ENCODE measurements at places on chromosomes 12 and 14.

- no peak for DNase-seq
These were observed 129.9 kb upstream of the CLEC14A start for GRCh38 chr14:38385836-38386235.

GRCh38 chr12:83665634-83666218, 979.0 kb downstream of the TMTC2 start:
- no peak for DNase-seq

GRCh38 chr12:11433664-11434063, 38.3 kb upstream of the PRB2 start:
- no peak for DNase-seq

DNA sequence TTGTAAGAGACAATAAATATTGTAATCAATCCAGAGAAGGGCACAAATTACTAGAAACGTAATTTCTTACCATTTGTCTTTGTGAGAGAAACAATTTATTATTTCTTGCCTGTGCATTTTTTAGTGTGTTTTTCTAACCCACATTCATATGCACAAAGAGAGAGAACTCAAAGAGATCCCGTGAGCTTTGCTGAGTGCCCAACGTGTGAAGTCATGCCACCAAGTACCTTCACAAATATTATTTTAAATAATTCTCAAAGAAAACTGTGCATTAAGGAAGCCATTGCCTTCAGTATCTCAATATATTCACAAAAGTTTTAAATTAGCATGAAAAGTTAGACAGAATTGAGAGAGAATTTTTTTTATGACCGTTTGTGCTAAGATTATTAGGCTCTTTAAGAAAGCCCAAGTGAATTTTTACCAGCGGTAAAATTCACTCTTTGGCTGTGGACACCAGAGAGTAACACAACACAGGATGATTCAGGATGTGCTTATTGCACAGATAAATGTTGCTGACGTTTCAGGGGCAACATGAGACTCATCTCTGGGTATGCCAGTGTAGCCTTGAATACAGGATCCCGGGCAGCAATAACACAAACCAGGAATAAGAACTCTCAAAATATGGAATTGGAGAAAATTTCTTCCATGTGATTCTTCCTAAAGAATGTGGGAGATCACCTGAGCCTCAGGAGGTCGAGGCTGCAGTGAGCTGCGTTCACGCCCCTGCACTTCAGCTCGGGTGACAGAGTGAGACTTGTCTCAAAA, 2.9 kb downstream of the ARHGDIB start:
- DNase-seq = peak; percentile 49

GRCh38 chr12:24997970-24998582, 49.2 kb upstream of the BCAT1 start:
- DNase-seq = no peak

DNA sequence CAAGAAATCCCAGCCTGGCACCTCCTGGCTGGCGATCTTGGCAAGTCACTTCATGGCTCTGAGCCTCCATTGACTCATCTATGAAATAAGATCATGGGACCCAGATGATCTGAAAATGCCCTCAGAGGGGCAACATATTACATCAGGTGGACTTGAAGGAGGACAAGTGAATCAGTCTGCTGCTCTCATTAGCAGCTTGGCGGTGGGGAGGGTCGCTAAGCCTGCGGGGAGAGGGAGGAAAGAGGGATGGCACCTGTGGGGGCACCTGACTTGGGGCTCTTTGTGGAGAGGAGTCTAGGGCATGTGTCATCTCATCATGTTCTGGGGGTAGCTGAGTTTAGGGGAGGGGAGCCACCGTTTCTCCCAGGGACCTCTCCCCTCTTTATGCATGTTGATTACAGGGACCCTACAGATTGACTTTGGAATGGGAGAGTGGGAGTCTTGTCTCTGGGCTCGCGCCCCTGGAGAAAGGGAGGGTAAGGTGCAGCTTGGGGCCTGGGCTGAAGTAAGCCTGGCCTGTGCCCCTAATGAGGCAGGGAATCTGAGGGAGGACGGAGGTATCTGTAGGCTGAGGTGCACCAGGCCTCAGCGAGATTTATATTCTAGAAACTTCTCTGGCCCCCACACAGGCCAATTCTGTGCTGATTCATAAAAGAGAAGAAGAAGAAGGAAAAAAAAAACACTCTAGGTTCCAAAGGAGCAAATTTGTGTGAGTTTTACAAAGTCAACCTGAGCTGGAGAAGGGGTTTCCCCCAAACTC, 29.3 kb upstream of the BATF start:
- no peak for DNase-seq

DNA sequence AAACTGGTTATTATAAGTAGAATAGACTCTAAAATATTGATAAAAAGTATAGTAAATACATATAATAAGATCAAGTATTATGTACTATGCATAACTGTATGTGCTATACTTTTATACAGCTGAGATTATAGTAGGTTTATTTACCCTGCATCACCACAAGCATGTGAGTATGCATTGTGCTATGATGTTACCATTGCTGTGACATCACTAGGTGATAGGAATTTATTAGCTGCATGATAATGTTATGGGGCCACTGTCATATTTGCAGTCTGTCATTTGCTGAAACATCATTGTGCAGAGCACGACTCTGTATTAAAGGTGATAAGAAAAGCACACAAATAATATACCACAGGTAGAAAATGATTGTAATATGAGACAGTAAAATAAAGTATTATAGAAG, 385.6 kb downstream of the ZFP36L1 start:
- DNase-seq = no peak
